GM12865 (cell line): ENCODE measurements at places on chromosomes 11 and 22.

DNA sequence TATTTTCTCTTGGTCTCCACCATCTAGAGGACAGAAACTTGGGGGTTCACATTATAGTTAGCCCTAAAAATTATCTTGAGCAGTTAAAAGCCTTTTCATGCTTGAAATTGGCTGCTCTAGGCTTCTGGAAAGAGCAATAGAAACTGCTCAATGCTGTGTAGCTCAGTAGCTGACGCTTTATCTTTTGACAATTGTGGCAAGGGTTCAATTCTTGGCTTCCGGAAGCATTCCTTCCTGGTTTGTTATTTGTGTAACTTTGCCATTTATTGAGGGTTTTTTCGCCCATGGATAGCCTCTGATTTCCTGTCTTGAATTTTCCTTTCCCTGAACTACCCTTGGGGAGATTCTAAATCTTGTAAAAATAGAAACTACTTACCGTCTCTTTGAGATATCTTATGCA is 10.3 kb upstream of the OR56A1 start:
- no peak for DNase-seq

DNA sequence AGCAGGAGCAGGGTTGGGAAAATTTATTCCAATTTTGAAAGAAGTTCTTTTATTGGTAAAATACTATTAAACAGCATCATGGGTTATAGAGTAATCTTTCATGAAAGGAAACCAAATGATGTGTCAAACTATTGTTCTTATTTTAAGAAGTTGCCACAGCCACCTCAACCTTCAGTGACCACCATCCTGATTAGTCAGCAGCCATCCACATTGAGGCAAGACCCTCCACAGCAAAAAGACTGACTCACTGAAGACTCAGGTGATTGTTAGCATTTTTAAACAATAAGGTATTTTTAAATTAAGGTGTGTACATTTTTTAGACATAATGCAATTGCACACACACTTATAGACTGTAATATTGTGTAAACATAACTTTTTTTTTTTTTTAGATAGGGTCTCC is 3.7 kb upstream of the HEPHL1 start:
- DNase-seq, result no peak

DNA sequence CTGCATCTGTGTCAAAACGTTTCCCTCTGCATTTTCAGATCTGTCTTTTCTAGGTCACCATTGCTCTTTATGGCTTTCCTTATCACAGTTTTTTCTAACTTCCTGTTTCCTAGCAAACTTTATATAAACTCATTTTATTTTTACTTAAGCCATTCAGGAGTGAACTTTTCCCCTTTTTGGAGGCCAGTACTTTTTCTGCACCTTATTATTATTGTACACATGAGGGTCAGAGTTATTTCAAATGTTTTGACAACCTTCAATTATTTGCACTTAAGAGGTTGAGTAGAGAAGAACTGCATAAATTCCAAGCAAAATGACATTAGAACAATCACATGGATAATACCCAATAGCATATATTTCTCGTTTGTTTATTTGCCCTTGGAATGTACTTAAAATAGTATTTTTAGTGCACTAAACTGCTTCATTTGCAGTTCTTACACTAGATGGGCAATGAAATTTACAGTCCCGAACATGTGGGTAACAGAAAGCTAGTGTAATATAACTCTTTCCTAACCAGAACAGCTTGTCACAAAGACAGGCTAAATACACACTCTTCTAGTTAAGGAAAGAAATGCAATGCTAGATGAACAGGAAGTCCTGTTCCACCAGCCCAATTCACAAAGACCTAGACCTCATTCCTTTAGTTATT is 79.5 kb downstream of the UBASH3B start:
- no peak for DNase-seq

DNA sequence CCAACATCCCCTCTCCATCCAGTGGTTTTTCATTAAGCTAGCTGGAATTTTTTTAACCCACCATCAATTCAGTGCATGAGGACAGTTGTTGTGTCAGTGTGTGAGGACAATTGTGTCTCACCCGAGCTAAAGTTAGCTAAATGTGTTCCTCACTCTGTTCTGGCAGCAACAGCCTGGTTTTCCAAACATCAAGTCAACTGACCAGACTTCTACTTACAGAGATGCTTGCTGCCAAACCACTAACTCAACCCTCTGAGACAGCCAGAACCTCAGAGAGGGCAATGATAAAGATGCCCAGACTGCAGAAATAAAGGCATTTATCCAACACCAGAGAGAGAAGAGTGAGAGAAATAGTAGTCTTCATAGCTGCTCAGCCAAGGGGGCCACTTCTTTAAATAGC is 6.7 kb downstream of the PAMR1 start:
- DNase-seq, result no peak

- DNase-seq, result peak; percentile 18
Observed at GRCh38 chr22:22576244-22576988, 17.4 kb upstream of the PRAME start.

GRCh38 chr22:31344578-31345330 is 1.4 kb downstream of the PATZ1 start:
- DNase-seq, result peak; percentile 39

GRCh38 chr11:84345597-84345996 is 1059.4 kb upstream of the CCDC90B start:
- no peak for DNase-seq

GRCh38 chr11:7849018-7849417 is 52.3 kb upstream of the OR5P2 start:
- DNase-seq, result no peak

DNA sequence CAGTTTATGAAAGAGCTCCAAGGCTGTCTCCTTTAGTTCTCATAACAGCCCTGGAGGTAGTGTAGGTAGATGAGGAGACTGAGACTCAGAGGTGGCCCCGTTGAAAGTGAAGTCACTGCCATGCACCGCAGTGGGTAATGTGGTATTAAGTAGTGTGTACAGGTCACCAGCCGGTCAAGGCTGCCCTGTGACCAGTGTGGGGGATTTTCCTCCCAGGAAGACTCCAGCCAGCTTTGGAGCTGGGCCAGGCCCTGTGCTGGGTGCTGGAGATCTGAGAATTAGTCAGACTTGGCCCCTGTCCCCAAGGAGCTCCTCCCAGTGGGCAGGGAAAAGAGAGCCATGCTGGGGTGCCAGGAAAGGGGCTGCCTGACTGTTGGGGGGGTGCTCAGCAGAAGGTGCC is 5.3 kb downstream of the OMP start:
- DNase-seq, result no peak

DNA sequence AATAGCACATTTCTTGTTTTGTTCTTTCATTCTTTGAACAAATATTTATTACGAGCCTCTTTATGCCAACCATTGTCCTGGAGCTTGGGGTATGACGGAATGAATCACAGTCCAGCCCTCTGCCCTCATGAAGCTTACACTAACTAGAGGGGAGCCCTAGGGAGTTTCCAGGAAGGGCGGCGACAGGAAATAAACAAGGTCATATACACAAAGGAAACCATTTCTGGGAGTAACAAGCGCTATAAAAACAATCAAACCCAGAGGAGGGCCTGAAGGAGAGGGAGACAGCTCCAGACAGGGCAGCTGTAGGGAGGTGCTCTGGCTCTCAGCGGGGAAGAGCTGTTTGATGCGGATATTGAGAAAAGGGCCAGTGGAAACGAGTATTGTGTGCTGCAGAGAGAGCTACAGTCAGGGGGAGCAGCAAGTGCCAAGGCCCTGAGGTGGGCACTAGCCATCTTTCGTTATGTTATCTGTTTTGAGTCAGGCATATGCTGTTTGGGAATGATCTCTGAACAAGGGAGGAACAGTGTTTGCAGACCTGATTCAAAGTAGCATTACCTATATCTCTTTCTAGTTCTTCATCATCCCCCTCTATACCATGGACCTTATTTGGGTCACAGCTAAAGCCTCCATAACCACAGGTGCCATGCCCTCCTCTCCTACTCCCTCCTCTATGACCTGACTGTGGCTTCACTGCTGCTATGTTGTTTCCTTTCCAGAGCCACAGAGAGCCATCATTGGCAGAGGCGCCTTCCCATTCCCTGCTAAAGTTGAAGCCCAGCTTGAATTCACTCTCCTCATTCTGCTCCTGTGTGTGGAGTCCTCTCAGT is 15.3 kb upstream of the ZBTB16 start:
- no peak for DNase-seq

GRCh38 chr11:95674657-95675358 is 114.8 kb downstream of the FAM76B start:
- no peak for DNase-seq

DNA sequence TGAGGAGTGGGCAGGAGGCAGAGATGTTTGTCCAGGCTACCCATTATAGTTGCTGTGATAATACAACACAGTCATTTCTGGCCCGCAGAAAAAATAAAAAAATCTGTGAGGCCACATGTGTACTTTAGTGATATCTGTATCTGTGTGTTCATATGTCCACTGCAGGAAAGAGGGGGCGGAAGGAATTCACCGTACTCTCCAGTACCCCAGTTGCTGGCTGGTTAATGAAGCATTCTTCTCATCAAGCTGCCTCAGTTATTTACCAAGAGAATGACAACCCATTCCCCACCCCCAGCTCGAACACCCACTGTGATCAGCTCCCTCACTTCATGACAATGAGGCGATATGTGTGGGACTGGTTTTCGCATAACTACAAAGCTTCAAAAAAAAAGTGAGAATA is 309.3 kb downstream of the SOX6 start:
- no peak for DNase-seq

GRCh38 chr11:69427906-69428880 is 53.3 kb upstream of the LINC01488 start:
- DNase-seq, result no peak

GRCh38 chr11:57363131-57364080 is 17.5 kb downstream of the PRG3 start:
- DNase-seq, result no peak

GRCh38 chr11:35911616-35912165 is 32.2 kb upstream of the LDLRAD3 start:
- DNase-seq, result peak; percentile 44

- DNase-seq, result no peak
Observed at GRCh38 chr11:61659413-61660196, 20.6 kb upstream of the DAGLA start.

DNA sequence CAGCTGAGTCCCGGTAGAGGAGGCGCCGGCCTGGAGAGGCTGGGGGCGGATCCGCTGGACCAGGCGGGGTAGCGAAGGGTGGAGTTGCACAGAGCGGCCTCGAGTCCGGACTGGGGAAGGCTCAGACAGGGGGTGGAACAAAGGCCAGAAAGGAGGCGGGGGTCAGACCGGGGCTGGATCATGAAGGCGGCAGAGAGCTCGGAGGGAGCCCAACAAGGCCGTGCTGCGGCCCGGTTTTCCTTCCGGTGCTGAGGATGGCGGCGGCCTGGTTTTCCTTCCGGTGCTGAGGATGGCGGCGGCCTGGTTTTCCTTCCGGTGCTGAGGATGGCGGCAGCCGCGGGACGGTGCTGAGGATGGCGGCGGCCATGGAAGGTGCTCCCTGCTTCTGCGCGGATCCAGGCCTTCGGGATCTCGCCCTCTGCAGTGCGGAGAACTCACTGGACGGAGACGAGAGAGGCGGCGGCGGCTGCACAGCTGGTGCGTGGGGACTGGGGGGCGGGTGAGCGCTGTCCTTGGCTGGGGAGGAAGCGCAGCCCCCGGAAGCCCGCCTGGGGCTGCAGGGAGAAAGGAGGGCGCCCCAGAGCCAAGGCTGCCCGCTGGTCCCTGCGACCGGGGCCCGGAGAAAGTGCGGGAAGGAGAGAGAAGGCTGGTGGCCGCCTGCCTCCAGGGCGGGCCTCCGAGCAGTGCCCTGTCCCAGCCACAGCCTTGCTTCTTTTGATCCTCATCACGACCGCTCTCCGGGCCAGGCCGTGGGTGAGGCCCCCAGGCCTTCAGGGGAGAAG is 350.4 kb upstream of the B3GAT1 start:
- DNase-seq, result no peak
